ENCODE measurements at places on chromosomes 1 and 21. TPM values are rescaled to one million over a fixed set of nuclear protein-coding genes. Genes with fewer than 3 reads are reported as not detected.

- H3K27ac ChIP-seq: no peak overlapping the region
- no peaks in the 10 kb centered on the region for H3K36me3 ChIP-seq
- no peak overlapping the region for H3K4me3 ChIP-seq
- no peaks in the 10 kb centered on the region for H3K4me1 ChIP-seq
- no peak for DNase-seq
Observed at GRCh38 chr1:216913976-216914375, 190.7 kb upstream of the ESRRG start.

Gene OR2T35
- not detected for total RNA-seq

Gene MYCL
- not detected for total RNA-seq

- H3K4me3 ChIP-seq: no peak overlapping the region
- no peaks in the 10 kb centered on the region for H3K27me3 ChIP-seq
- DNase-seq: no peak
Observed at GRCh38 chr1:155872527-155872926, 13.2 kb downstream of the SYT11 start.

Gene CELA2B
- not detected for total RNA-seq

Gene FCRL5
- not detected for total RNA-seq

- no peaks in the 10 kb centered on the region for H3K27me3 ChIP-seq
- no peak for DNase-seq
- H3K4me3 ChIP-seq: no peak overlapping the region
- peaks cover 25% of the 10 kb centered on the region for H3K4me1 ChIP-seq
- no peaks in the 10 kb centered on the region for H3K36me3 ChIP-seq
Observed at GRCh38 chr1:9478021-9478420, 61.2 kb upstream of the SLC25A33 start.

DNA sequence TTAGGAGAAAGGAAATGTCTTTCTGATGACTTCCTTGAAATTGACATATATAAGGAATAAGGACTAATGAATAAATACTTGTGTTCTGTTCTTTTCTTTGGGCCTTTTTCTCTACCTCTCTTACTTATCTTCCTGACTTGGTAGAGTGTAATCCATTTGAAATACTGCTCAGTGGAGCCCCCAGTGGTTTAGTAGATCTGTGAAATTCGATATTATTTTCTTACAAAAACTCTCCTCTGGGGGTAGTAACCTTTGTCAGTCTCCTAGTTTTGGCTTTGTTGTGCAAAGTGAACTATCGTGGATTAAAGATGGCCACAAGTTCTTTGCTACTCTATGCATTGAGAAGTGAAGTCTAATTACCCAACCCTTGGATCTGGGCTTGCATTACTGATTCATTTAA, 48.8 kb downstream of the DUSP10 start:
- H3K27ac ChIP-seq: no peak overlapping the region
- H3K4me3 ChIP-seq: no peak overlapping the region
- no peak for DNase-seq
- no peaks in the 10 kb centered on the region for H3K4me1 ChIP-seq

DNA sequence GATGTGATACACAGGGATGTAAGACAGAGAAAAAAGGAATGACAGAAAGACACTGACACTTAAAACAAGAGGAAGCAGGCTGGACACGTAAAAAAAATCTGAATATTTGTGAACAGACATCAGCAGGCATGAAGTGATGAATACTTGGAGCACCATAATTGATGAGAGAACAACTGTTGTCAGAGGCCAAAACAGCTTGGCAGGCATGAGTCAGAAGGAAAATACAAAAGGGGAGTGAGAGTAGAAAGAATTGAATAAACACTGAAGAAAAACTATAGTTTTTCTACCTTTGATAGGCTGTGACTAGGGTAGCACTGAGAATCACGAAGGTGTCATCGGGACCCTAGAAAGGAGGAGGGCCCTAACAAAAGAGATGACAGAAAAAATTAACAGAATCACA, 21.6 kb upstream of the GUCA2A start:
- H3K4me3 ChIP-seq: no peak overlapping the region
- peak overlapping the region; percentile 52 for H3K27ac ChIP-seq
- H3K27me3 ChIP-seq: no peaks in the 10 kb centered on the region
- peaks cover 10% of the 10 kb centered on the region for H3K4me1 ChIP-seq
- peaks cover 44% of the 10 kb centered on the region for H3K36me3 ChIP-seq
- no peak for DNase-seq

DNA sequence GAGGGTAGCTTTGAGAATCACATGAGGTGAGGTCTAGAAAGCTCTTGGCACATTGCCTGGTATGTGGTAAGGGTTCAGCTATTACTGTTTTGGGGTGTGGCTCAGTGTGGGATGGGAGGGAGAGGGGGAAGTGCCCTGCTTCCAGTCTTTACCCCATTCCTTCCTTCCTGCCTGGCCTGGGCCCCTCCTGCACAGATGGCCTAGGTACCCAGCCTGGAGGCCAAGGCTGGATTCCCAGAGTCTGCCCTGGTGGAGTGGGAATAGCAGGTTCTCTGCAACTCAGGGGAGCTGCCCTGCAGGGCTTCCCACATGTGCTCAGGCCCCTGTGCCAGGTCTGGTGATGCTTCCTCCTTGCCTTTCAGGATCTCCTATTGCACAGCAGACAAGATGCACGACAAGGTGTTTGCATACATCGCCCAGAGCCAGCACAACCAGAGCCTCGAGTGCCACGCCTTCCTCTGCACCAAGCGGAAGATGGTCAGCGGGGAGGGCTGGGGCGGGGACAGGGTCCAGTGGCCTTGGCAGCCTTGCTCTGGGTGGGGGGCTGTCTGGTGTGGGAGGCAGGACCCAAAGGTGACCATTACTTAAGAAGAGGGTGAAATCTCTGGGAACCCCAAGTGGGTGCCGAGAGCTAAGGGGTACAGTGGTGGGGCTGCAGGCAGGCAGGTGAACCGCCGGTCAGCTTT, 13.5 kb downstream of the LDLRAP1 start:
- no peak for DNase-seq
- no peaks in the 10 kb centered on the region for H3K27me3 ChIP-seq
- H3K27ac ChIP-seq: no peak overlapping the region

GRCh38 chr1:6207075-6207885, 1.4 kb downstream of the RNF207 start:
- H3K36me3 ChIP-seq: no peaks in the 10 kb centered on the region
- peaks cover 19% of the 10 kb centered on the region for H3K4me1 ChIP-seq
- DNase-seq: no peak
- peak overlapping the region; percentile 35 for H3K4me3 ChIP-seq
- no peak overlapping the region for H3K27ac ChIP-seq
- no peaks in the 10 kb centered on the region for H3K27me3 ChIP-seq

GRCh38 chr1:74504125-74504932, 8.1 kb downstream of the LRRC53 start:
- H3K27me3 ChIP-seq: peaks cover 3% of the 10 kb centered on the region
- no peaks in the 10 kb centered on the region for H3K4me1 ChIP-seq
- no peak overlapping the region for H3K4me3 ChIP-seq
- no peak for DNase-seq
- no peaks in the 10 kb centered on the region for H3K36me3 ChIP-seq
- no peak overlapping the region for H3K27ac ChIP-seq

Gene GJB4
- not detected for total RNA-seq

DNA sequence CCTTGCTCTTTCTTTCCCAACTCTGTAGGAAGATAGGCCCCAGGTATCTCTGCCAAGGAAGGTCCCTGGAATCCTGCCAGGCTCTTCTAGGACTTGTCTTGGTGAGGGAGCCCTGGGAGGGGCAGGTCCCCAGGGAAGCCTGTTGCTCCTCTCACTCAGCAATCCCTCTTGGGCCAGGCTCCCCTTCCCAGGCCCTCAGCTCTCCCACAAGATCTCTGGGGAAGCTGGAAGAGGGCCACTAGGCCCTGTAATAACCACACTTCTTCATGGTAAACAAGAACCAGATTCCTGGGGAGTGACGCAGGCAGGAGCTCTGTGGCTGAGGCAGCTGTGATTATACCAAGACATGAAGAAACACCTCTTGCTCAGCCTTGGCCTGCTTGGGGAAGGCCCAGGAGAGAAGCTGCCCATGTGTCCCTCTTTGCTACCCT, 9.9 kb upstream of the MAPKAPK2 start:
- H3K36me3 ChIP-seq: peaks cover 2% of the 10 kb centered on the region
- peaks cover 10% of the 10 kb centered on the region for H3K27me3 ChIP-seq
- no peak overlapping the region for H3K4me3 ChIP-seq
- H3K4me1 ChIP-seq: peaks cover 17% of the 10 kb centered on the region
- peak overlapping the region; percentile 84 for H3K27ac ChIP-seq
- DNase-seq: no peak

Gene HUNK
- total RNA-seq: 1.8 TPM

Gene KCNN3
- 0.16 TPM for total RNA-seq

DNA sequence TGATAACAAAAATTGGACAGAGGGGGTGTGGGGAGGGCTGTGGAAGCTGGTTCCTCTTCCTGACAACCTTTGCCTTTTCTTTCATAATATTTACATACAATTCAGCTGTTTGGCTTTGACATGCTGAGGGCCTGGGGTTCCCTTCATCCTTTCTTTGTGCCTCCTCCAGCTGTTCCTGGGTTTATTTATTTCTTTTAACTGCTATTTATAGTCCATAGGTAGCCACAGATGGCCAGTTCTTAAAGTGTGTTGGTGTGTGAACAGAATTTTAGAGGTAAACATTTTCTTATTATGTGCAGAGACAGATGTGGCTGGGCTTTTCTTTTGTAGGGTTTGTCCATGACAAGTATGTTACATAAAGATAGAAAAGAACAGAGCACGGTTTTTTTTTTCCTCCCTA, 34.1 kb upstream of the CNIH3 start:
- H3K27me3 ChIP-seq: peaks cover 3% of the 10 kb centered on the region
- no peak for DNase-seq
- no peak overlapping the region for H3K4me3 ChIP-seq
- H3K36me3 ChIP-seq: no peaks in the 10 kb centered on the region

DNA sequence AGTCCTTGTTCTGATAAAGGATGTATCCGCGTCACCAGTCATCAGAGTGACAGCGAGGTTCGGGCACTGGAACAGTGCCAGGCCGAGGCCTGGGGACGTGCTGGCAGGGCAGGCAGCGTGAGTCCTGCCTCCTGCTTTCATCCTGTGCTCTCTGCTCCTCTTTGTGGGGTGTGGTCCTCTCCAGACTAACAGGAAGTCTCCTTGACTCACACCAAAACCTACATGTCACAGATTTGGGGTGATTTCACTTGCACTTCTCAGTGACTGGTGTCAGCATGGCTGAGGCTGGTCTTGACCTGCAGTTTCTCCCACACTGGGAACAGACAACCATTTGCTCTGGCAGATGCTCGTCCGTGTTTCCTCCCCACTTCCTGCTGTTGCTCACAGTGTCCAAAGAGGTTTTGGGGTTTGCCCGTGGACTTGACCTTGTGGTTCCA, 8.8 kb upstream of the NLRP3 start:
- peaks cover 4% of the 10 kb centered on the region for H3K4me1 ChIP-seq
- DNase-seq: no peak
- H3K4me3 ChIP-seq: no peak overlapping the region
- H3K27me3 ChIP-seq: no peaks in the 10 kb centered on the region

GRCh38 chr1:60699325-60699724, 383.0 kb upstream of the NFIA start:
- DNase-seq: no peak
- H3K27me3 ChIP-seq: peaks cover 13% of the 10 kb centered on the region
- H3K4me1 ChIP-seq: peaks cover 13% of the 10 kb centered on the region
- H3K4me3 ChIP-seq: no peak overlapping the region

GRCh38 chr1:99691175-99691574, 45.3 kb downstream of the PALMD start:
- H3K4me1 ChIP-seq: peaks cover 12% of the 10 kb centered on the region
- H3K36me3 ChIP-seq: peaks cover 14% of the 10 kb centered on the region
- no peak overlapping the region for H3K4me3 ChIP-seq
- no peak for DNase-seq
- H3K27me3 ChIP-seq: peaks cover under 1% of the 10 kb centered on the region

Gene TCHH
- total RNA-seq: not detected

DNA sequence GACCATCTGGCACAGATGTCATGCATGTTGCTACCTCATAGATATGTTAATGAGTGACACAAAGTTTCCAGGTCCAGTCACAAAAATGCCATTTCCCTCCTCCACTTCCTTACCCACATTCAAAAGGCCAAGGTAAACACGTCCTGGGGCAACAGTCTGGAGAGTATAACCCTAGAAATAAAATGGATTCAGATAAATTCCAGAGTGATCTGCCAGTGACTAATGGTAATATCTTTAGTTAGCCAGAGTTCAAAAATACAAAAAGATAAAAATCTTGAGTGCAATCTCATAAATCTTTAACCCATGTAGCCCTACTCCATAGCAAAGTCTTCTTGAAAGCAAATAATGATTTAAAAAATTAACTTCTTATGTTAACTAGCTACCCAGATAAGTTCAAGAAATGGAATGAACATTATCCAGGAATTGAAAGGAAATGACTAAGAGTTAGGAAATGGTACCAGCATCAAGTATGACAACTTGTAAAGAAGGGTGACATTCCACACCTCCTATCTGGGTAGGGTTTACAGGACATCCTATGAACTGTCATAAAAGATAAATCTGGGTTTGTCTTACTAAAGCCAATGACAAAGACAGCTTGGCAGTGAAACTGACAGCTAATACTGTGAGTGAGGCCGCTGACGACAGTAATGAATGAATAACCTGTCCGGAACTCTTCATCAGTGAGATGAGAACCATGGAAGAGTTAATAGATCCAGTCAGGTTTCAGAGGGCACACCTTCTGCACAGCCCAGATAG, 18.1 kb downstream of the RGS2 start:
- peaks cover 15% of the 10 kb centered on the region for H3K4me1 ChIP-seq
- no peaks in the 10 kb centered on the region for H3K27me3 ChIP-seq
- DNase-seq: no peak
- H3K4me3 ChIP-seq: no peak overlapping the region
- no peak overlapping the region for H3K27ac ChIP-seq

GRCh38 chr1:82030830-82031229, 230.1 kb downstream of the ADGRL2 start:
- no peaks in the 10 kb centered on the region for H3K36me3 ChIP-seq
- no peak for DNase-seq
- H3K4me3 ChIP-seq: no peak overlapping the region
- H3K27me3 ChIP-seq: peaks cover 3% of the 10 kb centered on the region

Gene CYP4Z1
- total RNA-seq: not detected

DNA sequence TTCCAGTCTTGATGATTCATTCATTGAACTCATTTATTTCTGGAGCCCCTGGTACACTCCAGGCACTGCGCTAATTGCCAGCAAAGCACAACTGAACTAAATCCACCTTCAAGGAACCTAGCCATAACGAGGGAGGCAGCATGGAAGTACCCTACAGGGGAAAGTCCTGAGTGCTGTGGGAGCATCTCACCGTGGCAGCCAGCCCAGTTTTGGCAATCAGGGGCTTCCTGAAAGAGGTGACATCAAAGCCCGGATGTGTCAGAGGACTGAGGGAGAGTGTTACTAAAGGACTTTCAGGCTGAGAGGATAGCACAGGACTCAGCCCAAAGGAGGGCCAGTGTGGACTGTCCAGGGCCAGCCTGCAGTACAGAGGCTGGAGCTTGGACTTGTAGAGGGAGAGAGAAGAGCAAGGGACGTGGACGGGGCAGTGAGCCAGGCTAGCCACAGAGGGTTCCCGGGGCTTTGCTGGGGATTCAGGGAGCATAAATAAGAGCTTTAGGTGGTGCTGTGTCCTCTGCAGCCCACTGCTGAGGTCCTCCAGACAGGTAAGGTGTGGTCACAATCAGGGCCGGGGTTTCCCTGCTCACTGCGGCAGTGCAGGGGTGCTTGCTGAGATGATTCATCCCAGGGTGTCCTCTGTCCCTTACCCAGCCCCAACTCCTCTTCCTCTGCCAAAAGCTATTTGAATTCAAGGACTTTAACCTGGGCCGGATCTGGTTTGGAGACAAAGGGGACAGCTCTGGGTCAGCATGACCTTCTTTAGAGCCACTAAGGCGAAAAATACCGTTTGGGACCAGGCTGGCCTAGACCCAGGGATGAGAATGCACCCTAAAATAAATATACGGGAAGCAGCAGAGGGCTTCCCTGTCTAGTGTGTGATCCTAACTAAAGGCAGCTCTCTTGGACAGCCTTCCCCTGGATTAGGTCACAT, 128.3 kb downstream of the EDEM3 start:
- no peak for DNase-seq
- peaks cover 55% of the 10 kb centered on the region for H3K4me1 ChIP-seq
- no peak overlapping the region for H3K4me3 ChIP-seq
- H3K27ac ChIP-seq: no peak overlapping the region
